T-helper 2 cell treated with Interferon-gamma antibody and Interleukin-4, amounts not matched to agents 5 μg/mL and 100 μg/mL, for 36 hours (primary cell): ENCODE measurements at places on chromosomes 1 and 21.

- DNase-seq: no peak
Measured at GRCh38 chr21:37373539-37373938, 7.0 kb downstream of the DYRK1A start.

DNA sequence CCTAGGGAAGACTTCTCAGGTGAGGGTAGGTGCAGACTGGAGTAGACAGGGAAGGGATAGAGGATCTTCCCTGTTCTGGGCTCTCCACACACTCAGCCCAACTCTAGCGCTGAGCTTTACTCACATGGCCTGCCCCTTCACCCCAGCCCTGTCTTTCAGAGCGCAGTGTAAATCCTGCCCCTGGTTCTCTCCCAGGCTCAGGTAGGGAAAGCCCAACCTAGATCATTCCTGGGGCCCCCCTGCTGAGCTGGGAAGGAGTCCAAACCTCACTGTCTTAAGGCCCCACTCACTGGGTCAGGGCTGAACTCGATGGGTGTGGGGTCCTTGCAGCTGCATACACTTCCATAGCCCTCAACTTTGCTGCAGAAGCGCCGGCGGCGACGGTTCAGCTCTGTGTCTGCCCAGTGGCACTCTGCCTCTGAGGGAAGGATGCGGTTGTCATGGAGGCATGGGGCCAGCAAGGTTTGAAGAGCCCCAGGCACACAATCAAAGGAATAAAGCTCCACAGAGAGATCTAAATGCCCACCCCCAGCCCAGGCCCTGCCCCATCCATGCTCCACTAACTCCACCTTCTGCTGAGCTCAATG lies 4.2 kb downstream of the POMGNT1 start:
- no peak for DNase-seq

DNA sequence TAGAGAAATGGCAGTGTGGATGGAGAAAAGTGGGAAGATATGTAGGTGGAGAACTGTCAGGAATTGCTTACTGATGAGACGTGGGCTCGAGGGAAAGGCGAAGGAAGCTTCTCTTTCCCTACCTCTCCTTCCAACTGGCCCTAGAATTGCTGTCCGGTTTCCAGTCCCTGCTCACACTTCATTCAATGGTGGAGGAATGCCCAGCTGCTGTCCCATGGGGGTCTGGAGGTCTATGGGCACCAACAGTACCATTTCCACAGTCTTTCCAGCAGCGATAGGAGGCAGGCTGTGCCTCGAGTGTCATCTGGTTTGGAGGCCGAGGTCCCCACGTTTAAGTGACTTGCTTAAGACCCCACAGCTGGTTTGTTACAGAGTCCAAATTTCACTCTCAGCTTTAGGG lies 31.5 kb upstream of the CD1D start:
- no peak for DNase-seq

GRCh38 chr21:23402929-23403520 lies 2204.3 kb downstream of the MRPL39 start:
- DNase-seq: no peak

GRCh38 chr1:229114850-229115365 lies 156.0 kb upstream of the RAB4A start:
- DNase-seq: no peak

- no peak for DNase-seq
Measured at GRCh38 chr1:168613691-168614231, 37.4 kb downstream of the XCL1 start.

GRCh38 chr1:186183970-186184628 lies 191.0 kb downstream of the TPR start:
- DNase-seq: no peak

- no peak for DNase-seq
Measured at GRCh38 chr1:21149855-21150432, 26.8 kb downstream of the EIF4G3 start.

- DNase-seq: no peak
Measured at GRCh38 chr1:69991644-69992043, 213.7 kb downstream of the LRRC40 start.

DNA sequence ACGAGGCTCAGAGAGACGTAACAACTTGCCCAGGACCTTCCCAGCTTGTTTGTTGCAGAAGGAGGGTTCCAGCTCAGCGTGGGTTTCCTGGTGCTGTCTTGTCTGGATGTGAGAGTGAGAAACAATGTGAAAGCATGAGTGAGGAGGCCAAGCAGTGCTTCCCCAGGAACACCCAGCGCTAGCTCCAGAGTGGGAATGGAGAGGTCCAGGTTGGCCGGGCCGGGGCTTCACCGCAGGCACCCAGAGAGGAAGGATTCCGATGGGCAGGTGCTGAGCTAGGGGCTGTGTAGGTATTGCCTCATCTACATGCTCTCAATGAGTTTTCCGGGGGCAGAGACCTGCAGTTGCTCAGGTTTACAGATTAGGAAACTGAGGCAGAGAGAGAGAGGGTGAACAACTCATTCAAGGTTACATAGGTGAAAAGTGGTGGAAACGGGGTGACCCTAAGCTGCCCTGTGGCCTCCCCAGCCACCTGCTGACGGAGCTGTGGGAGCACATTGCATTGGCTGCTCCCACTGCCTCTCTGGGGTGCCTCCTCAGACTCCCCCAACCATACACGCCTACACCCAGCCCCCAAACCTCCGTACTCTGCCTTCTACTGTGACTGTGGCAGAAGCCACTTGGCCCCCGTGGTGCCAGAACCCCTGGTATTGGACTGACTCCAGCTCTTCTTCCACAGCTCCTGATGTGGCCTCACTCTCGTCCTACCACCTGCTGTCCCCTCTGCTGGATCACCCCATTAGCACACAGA lies 51.2 kb downstream of the B3GALT5 start:
- no peak for DNase-seq

- DNase-seq: no peak
Measured at GRCh38 chr1:157982136-157982535, 11.3 kb upstream of the KIRREL1 start.

DNA sequence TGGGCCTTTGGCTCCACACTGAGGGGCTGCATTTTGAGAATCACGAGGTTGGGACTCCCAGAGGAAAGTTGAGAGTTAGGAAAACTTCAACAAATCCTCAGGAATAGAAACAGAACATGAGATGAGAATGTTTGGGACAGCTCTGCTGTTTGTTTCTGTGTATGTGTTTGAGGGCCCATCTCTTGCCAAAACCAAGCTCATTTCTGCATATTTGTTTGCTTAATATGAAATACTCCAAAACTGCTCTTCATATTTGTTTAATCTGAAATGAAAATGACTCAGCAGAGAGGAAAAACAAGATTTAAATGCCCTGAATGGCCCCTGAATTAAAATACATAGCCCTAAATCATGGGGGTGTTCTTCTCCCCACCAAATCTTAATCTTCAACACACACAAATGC lies 78.1 kb downstream of the DDR2 start:
- DNase-seq: no peak

- no peak for DNase-seq
Measured at GRCh38 chr1:3534803-3535637, 76.3 kb downstream of the MEGF6 start.

DNA sequence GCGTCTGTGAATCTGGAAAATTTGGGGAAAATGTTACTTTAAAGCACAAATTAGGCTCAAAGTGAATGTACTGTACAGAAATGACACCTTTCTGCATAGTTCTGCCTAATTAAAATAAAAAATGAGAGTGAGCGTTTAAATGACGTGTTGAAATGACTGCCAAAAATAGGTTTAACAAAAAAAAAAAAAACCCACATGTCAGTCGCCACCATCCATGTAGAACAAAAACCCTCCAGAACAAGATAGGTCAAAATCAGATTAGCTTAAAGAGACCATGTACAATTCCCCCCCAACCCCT lies 745 bp downstream of the PARP1 start:
- no peak for DNase-seq

GRCh38 chr1:246128494-246129069 lies 378.5 kb downstream of the SMYD3 start:
- no peak for DNase-seq

GRCh38 chr1:232423591-232423990 lies 206.3 kb downstream of the SIPA1L2 start:
- DNase-seq: no peak

GRCh38 chr1:108845991-108846390 lies 10.9 kb downstream of the AKNAD1 start:
- no peak for DNase-seq

DNA sequence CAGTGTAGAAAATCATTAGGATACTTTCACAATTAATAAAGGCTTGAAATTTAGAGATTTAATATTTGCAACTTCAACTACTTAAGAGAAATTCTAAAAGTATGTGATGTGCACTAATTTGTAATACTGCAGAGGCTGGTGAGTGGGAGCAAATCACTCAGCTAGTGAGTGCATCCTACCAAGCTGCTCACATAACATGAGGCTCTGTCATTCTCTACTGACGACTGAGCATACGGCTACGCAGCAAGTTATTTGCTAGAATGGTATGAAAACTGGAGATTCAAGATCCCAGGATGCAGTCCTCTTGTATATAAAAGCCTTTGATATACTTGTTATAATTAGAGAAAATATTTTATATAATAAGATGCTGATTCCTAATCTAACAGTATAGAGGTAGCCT lies 90.1 kb downstream of the ATP1B1 start:
- no peak for DNase-seq

DNA sequence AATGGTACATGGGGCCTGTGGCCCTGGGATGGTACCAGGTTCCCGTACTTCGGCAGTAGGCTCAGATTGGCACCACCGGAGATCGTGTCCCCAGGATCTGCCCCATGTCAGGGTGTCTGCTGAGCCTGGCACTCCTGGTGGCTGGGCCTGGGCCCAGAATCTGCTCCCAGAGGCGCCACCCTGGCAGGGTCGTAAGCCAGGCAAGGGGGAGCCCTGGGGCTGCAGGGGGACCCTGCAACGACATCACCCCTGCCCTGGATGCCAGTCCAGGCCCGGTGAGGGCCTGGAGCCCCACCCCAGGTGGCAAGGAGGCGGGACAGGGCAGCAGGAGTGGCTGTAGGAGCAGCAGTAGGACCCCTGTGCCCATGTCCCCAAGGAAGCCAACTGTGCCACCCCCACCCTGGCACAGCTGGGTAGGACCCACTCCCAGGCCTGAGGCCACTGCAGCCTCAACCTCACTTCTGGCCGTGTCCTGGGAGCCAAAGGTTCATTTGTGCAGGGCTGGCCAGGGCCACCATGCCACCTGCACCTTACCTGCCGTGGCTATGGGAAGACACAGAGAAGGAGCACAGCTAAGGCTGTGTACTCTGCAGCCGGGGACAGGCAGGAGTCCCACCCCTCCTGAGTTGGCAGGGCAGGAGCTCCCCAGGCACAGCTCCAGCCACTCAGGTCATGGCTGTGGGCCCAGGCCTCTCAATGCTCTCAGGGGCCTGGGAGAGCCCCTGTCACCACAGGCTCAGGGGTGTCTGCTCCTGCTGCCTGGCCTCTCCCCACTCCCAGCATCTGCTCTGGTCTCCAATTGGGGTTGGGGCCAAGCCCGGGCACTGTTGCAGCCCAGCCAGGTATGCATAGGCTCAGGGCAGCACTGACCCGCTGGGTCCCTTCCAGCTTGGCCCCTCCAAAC lies 141.7 kb downstream of the EIF4G3 start:
- no peak for DNase-seq

DNA sequence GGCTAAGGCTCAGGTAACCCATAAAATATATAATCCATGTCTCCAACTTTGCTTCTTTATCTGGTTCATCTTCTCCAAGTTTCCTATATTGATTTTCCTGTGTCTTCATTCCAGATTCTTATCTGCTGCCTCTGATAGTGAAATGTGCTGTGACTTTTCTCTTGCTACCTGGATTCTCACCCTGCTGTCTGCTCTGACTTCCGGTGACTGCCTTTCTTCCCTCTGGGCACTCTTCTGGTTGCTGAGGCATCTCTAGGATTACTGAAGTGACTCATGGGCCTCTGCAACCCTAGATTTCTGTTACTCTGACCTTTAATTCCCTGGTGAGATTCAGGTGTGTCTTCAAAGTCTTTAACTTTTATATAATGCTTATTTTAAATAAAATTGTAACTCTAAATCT lies 46.9 kb downstream of the GIPC2 start:
- no peak for DNase-seq

DNA sequence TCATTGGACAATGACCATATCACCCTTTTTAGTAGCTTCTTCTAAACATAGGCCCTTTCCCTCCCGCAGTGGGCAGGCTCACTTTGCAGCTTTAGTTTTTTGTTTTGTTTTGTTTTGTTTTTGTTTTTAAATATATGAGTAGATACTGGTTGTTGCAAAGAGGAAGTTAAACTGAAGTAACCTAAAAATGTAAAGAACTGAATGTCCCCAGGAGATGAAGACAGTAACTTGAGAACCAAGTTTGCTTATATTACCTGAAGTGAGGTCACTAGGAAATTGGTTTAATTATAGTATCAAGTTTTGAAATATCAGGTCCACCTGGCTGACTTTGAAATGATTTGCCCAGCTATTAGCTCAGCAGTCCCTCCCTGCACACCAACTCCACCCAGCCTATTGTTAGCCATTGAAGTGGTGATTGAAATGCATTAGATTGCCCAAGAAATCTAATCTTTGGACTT lies 18.2 kb downstream of the SMAP2 start:
- DNase-seq: no peak

DNA sequence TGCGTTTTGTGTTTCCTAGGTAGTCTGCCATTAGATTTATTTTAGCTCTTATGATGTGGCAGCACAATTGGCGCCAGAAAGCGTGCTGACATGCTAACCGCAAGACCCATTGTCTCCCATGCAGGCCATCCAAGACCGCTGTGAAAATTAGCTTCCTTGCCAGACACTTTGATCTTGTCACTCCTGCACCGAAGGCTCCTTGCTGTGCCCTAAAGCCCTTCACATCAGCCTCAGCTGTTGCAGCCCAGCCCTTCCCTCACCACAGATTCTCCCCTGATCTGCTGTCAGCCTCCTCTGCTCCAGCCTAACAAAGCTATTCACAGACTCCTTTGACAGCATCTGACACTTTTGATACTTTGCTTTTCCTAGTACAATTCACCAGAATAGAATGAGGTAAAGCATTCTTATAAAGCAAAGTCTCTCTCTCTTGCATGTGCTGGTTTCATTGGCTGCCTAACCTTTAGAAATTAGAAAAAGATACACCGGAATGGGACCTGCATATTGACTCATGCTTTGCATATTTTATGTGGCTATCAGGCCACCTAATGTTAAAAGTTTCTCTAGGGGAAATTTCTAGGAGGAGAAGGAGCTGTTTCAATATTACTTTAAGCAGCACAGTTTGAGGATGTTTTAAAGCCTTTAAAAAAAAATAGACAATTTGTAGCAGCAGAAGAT lies 280.3 kb upstream of the FMN2 start:
- peak; percentile 9 for DNase-seq

- DNase-seq: no peak
Measured at GRCh38 chr1:88302843-88303486, 381.1 kb upstream of the PKN2 start.

DNA sequence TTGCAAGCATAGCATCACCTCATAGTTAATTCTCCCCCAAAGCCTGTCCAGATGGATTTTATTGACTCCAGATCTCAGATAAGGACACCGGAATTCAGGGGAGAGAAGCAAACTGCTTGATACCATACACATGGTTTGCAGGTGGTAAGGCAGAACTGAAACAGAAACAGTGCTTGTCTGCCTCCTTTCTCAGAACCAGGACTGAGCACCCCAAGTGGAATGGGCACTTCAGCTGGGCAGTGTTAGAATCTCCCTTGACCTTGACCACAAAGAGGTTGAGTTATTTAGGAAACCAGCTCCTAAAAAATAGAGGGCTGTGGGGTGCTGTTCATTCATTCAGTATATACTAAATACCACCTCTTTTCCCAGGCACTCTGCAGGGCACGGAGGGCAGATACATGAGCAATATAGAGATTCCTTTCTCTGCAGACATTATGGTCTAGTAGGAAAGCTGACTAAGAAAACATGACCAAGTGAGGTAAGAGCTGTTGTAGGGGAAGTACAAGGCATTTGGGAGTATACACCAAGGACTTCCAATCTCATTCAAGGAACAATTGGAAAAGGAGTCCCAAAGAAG lies 185.2 kb downstream of the C1orf94 start:
- no peak for DNase-seq
